Activated T-helper 17 cell treated with anti-CD3 and anti-CD28 coated beads, Interleukin-2, amount 50 U/mL, for 72 hours (primary cell): ENCODE measurements at places on chromosomes 2 and 18. TPM values are rescaled to one million over a fixed set of nuclear protein-coding genes. Genes with fewer than 3 reads are reported as not detected.

The LAMA1 gene
- total RNA-seq, result not detected

The RAX gene
- total RNA-seq, result 0.24 TPM

The HOXD13 gene
- total RNA-seq, result not detected

GRCh38 chr18:70457788-70458187 is 168.9 kb downstream of the SOCS6 start:
- no peak for ATAC-seq

- no peak for ATAC-seq
These were observed 2.2 kb downstream of the DNER start for GRCh38 chr2:229712136-229712535.

- ATAC-seq, result no peak
These were observed 28.3 kb downstream of the CSRNP3 start for GRCh38 chr2:165497659-165498317.

GRCh38 chr2:232626584-232626983 is 6.8 kb upstream of the EFHD1 start:
- ATAC-seq, result no peak

DNA sequence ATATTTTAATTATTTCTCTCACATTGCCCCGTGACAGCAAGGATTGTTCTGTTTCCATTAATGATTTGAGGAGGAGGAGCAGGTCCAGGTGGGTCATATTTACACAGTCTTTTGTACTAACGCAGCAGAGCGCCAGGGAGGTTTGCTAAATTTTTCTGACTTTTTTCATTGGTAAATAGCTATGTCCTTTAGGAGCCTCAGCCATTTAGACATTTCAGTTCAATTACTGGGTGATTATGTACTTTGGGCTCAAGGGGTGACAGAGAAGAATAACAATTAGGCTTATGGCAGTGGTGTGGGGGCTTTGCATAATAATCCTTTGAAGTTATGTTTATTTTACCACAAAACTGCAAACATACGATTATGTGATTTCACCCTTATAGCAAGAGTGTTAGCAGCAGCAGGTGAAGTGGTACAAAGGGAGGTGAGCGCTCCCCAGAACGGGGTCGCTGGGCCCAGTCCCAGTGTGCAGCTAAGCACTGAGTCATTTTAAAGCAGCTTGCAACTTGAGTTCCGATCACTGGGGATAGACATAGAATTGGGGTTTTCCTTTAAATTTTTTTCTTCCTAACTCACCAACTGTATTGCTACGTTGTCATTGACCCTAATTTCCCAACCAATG is 80.3 kb downstream of the TSHZ1 start:
- no peak for ATAC-seq

GRCh38 chr18:49858309-49859020 is 45.1 kb upstream of the ACAA2 start:
- no peak for ATAC-seq

DNA sequence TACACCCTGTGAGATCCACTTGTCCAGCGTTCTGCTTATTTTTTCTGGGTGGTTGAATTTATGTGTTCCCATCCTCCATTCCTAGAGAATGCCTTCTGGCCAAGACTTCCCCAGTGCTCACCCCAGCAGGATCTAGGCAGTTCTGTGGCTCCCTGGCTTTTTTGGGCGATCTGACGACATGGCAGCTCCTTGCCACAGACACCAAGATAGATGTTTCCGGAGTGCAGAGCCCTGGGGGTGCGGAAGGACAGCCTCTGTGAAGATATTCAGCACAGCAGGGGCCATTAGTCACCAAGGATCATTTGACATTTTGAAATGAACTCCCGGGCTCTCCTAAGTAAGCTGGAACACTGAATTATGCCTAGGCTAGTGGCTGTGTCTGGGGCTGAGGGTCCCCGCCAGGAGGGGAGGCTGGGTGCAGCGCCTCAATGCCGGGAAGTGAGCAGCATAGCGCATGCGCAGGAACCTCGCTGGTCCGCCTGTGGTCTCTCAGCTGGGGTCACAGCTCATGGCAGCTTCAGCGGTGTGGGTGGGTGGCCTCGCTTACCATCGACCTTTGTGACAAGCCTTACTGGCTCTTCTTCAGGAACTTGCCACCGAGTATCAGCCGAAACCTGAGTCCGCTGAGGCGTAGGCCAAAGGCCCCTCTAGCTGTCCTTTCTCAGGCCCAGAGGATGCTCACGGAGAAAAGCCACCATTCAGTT is 60.3 kb downstream of the MEX3C start:
- ATAC-seq, result no peak
